ENCODE measurements at places on chromosomes 2 and 18. TPM values are rescaled to one million over a fixed set of nuclear protein-coding genes. Genes with fewer than 3 reads are reported as not detected.

DNA sequence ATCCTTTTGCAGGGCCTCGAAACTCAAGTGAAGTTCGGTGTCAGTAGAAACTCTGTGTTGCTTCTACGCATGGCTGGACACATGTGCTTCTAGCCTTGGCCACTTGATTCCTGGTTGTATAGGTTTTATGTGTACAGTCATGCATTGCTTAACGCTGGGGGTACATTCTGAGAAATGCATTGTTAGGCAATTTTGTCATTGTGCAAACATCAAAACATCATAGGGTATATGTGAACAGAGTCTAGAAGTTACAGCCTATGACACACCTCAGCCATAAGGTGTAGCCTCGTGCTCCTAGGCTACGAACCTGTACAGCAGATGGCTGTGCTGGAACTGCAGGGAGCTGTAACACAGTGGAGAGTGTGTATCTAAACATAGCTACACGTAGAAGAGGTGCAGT lies 39.4 kb downstream of the TMEM18 start:
- DNase-seq: no peak

- no peak for DNase-seq
Observed at GRCh38 chr2:121058852-121059558, 226.0 kb downstream of the TFCP2L1 start.

APCDD1 gene
- 5.4 TPM for total RNA-seq

ANKRD30B gene
- not detected for total RNA-seq

DNA sequence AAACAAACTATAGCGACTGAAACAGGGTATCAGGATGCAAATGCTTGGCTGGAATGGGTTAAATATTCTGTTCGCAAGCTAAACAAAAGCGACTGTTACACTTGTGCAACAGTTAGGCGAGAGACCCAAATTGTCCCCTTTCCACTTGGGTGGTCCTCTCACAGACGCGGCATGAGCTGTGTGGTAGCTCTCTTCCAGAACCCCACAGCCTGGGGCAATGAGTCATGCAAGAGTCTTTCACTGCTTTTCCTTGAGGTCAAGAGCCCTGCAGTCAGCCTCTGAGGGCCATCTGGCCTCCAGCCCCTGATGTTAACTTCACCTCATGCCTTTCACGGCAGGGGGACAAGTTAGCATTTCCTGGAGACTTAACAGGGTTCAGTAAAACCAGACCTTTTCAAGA lies 25.7 kb downstream of the SULT1C4 start:
- peak; percentile 63 for DNase-seq

Data from astrocyte (in vitro differentiated cells and primary cell).